ENCODE measurements at places on chromosomes 5 and 9.

GRCh38 chr9:115983366-115983765 lies 170.2 kb upstream of the PAPPA start:
- no peak for DNase-seq

- no peak for DNase-seq
Observed at GRCh38 chr9:133733421-133733795, 4.7 kb downstream of the SARDH start.

GRCh38 chr5:159409801-159410200 lies 79.5 kb upstream of the IL12B start:
- DNase-seq = no peak

- DNase-seq = no peak
Observed at GRCh38 chr5:132010645-132010988, 841 bp downstream of the ACSL6 start.

DNA sequence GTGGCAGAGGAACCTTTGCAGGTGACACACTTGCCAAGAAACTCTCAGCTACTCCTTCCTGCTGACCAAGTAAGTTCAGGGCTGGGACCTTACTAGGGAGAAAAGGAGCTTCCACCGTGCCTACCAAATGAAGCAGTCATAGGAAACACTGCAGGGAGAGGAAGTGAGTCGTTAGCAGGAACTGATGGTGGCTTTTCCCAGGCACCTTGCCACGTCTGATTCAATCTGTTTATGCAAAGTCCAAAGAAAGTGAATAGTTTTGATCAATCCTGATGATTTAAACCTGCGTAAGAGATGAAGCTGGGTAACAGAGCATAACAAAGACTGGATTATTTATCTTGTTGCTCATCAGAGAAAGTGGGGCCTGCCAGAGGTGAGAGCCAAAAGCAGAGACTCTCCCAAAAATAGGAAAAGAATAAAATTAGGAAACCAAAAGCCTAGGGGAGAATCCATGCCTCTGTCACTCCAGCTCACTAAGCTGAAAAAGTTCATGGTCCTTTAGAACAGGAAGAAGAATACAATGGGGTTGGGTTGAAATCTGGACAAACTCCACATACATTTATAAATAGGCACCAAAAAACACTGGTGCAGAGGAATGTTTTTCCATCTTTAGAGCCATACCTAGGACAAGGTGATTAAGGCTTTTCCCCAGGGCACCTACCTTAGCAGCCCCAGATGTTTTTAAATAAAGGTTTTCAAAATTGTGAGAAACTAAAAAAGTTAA lies 9.3 kb upstream of the PFDN1 start:
- no peak for DNase-seq

GRCh38 chr9:106228861-106229260 lies 534.5 kb downstream of the TMEM38B start:
- no peak for DNase-seq

All from stimulated activated CD4-positive, alpha-beta T cell treated with anti-CD3 and anti-CD28 coated beads, Interleukin-4, amount 100 ng/mL, for 1 hour (primary cell).